ENCODE measurements at places on chromosomes 4 and X. TPM values are rescaled to one million over a fixed set of nuclear protein-coding genes. Genes with fewer than 3 reads are reported as not detected.

DNA sequence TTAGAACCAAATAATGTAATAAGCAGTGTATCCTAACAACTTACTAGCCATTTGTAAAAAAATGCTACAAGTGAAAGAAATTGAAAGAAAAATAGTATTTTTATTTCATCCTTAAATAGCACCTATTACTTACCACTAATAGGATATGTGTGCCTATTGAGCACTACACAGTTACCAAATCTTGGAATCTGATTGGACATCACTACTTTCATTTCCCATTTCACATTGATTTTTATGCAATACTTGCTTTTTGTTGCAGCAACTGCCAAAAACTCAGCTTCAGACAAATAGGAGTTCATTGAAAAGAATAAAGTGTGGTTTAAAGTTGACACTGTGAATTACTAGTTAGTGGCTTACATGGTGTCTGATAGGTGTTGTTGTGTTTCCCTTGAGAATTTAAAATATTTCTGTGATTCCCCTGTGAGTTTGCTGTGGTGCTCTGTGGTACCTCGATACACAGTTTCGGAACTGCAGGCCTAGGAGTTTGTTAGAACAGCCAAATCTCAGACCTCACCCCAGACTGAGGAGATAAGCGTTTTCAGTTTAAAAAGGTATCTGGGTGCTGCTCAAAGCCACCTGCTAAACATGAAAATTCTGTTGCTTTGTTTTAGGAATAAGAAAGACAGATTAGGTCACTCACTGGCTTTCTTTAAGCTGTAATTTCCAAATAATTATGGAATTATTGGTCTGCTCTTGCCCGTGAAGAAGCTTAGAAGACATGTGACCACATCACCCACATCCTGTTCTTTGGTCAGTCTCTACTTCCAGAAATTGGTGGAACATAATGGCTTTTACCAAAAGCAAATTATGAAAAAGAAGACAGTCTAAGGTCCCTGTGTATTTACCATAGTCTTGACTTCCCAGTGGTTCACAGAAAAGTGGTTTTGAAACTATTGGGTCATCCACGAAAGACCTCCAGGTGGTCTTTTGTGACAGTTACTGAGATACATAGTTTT lies 97.8 kb downstream of the SYTL5 start:
- no peak overlapping the region for H3K27ac ChIP-seq
- peaks cover 7% of the 10 kb centered on the region for H3K4me1 ChIP-seq
- peaks cover 2% of the 10 kb centered on the region for H3K27me3 ChIP-seq
- DNase-seq: no peak

- peaks cover 12% of the 10 kb centered on the region for H3K4me1 ChIP-seq
- H3K27ac ChIP-seq: peak overlapping the region; percentile 91
- H3K36me3 ChIP-seq: peaks cover 3% of the 10 kb centered on the region
- peak overlapping the region; percentile 90 for H3K4me3 ChIP-seq
Measured at GRCh38 chrX:109537324-109537665, 651 bp downstream of the NXT2 start.

PCDH10 gene
- not detected for total RNA-seq

GRCh38 chr4:140020457-140021361 lies 133.3 kb downstream of the MAML3 start:
- H3K27ac ChIP-seq: no peak overlapping the region
- DNase-seq: no peak
- H3K4me1 ChIP-seq: peaks cover 3% of the 10 kb centered on the region
- H3K27me3 ChIP-seq: peaks cover 2% of the 10 kb centered on the region
- no peak overlapping the region for H3K4me3 ChIP-seq

CDS1 gene
- 0.26 TPM for total RNA-seq

DNA sequence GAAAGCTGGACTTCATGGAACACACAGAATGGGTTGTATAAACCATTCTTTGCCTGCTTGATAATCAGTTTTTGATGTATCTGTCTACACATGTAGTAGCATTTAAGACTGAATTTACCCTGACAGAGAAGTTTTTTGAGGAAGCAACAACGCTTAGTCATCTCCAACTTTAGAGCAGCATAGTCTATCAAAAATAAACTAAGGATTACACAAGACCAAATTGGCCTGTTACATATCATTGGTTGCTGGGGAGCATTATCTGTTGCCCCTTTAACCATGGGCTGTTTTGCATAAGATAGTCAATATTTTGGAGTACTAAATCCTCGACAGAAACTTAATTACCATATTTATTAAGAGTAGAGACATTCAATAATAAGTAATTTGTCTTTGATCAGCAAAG lies 347.4 kb downstream of the FAM47B start:
- H3K36me3 ChIP-seq: no peaks in the 10 kb centered on the region
- no peaks in the 10 kb centered on the region for H3K4me1 ChIP-seq
- no peak for DNase-seq
- no peaks in the 10 kb centered on the region for H3K27me3 ChIP-seq
- H3K27ac ChIP-seq: no peak overlapping the region

Data from activated naive CD8-positive, alpha-beta T cell treated with anti-CD3 and anti-CD28 coated beads, Interleukin-2, amount 10 ng/mL, durations not matched to agents 7 days and 5 days (primary cell).